ENCODE measurements at places on chromosomes 2 and 18.

DNA sequence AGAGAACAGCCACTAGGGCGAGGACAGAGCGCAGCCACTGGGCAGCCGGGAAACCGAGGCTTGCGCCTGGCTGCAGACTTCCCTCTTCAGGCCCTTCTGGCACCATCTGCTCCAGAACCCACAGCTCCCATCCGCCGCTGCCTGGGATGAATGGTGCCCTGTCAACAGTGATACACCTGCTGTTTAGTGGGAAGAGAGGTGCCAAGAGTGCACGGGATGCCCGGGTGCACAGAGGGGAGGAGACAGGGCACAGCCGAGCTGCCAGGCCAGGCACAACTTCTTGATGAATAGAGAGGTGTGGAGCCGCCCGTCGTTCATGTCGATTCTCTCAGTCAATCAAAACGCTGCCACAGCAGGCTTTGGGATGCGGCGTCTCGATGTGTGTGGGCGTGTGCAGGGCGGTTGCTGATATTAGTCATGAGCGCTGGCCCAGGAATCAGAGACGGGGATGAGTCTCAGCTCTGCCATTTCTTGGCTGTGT lies 39.5 kb downstream of the RRM2 start:
- no peak for DNase-seq

DNA sequence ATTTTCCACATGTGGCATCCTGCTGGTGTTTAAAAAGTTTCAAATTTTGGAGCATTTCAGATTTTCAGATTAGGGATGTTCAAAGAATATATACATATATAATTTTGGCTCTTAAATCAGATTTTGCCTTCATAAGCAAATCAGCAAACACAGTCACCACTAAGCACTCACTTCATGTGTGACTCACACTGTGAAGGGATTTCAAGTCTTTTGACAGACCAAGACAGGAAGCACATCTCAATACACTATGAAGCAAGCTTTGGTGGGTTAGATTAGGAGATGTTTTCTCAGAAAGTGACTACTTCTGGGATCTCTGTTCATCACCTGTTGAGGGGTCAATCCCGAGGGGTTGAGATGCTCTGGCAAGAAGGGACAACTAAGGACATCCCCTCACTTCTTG lies 227.8 kb upstream of the RBBP8 start:
- DNase-seq, result no peak

DNA sequence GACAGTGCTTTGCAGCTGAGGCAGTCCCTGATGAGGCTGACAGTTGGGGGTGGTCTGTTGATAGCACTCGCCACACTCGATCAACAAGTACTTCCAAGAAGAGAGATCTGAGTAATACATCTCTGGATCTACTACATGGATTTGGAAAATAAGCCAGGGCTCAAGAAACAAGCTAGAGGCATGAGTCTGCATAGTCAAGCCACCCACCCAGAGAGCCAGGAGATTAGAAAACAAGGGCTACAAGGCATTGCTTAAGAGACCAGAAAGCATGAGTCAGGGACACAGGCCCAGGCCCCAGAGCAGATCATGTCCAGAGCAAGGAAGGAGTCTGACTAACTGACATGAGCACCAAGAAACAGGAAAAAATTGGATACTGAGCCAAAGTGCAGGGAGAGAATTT lies 196.9 kb upstream of the CWC22 start:
- DNase-seq, result no peak

GRCh38 chr18:36759167-36759776 lies 69.5 kb downstream of the TPGS2 start:
- no peak for DNase-seq

DNA sequence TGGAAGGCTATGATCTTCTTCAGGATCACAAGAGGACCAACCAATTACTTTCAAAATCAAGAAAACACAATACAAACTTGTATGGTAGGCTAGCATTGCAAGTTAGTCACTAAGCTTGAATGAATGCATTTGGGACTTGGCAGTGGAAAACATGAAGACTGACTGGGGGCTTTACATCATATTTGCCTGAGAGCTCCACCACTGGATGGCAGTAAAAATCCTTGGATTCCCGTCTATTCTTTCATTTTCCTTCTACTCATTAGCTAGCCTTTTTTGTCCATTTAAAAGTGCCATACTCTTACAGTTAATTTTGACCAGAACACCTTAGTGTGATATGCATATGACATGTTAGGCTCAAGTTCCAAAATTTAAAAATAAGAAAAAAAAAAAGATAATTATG lies 63.5 kb upstream of the RASGRP3 start:
- DNase-seq, result no peak

DNA sequence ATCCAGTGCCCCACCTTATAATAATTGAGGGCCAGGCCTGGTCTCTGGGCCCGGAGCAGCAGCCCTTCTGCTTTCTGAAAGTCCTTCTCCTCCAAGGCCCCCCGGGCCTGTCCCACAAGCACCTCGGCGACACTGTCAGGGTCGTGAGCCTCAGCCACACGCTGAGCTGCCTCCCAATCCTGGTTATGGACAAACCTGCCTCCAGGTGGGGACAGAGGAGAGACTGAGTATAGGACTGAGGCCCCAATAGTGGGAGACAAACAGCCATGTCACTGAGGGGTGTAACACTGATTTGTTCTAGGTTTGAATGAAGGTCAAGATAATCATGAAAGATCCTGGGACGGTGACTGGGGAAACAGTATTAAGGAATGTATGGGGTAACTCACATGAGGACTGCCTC lies 11.8 kb downstream of the KRTCAP3 start:
- DNase-seq, result no peak

DNA sequence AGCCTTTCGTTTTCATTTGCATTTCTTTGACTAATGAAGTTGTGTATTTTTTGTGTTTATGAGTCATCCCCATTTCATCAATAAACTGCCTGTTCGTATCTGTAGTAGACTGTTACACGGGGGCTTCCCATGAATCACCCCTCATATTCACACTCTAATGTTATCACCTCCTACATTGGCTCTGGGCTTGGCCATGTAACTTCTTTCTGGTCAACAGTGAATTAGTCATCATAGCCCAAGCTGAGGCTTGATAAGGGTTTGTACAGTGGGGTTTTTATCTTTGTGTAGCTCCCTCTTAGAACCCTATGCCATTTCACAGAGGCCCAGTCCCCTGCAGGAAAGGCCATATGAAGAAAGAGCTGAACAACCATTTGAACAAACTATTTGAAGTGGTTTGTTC lies 151.0 kb downstream of the CCBE1 start:
- no peak for DNase-seq

DNA sequence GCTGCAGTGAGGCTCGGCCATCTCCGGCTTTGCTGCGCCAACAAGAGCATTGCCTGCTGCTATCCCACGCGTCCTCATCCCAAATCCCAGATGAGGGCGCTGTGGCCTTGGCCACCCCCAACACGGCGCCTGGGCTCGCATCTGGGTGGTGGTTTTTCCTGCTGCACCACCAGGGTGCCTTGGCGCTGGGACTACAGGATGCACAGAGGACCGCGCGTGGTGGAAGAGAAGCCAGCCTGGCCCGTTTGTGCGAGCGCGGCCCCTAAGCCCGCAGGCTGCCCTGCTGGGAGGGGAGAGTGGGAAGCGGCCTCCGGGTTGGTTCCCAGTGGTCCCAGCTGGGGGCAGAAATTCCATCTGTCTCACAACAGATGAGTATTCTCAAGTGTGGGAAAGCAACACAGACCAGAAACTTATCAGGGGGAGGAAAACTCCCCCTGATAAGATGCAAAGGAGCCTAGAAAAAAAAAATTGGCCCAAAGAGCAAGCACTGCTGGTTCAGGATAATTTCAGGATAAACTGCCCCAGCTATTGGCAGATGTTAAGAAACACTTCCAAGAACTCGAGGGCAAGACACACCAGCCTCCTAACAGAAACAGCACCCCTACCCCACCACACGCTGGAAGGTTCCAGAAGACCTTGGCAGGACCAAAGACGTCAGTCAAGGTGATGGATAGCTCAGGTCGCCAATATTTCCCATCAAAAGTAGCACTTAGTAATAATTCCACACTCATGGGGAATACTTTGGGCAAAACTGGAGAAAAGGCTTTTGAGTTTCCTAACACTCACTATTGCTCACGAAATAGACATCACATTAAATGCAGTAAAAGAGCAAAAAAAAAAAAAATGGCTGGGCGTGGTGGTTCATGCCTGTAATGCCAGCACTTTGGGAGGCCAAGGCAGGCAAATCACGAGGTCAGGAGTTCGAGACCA lies 152.1 kb downstream of the PXDN start:
- no peak for DNase-seq

- DNase-seq, result no peak
These were observed 15.5 kb downstream of the PXDN start for GRCh38 chr2:1728821-1729220.

- no peak for DNase-seq
These were observed 50.6 kb upstream of the FMNL2 start for GRCh38 chr2:152284398-152284797.

GRCh38 chr2:152405206-152406118 lies 70.5 kb downstream of the FMNL2 start:
- DNase-seq, result no peak

- DNase-seq, result no peak
These were observed 362.0 kb downstream of the SOX11 start for GRCh38 chr2:6054161-6054671.

DNA sequence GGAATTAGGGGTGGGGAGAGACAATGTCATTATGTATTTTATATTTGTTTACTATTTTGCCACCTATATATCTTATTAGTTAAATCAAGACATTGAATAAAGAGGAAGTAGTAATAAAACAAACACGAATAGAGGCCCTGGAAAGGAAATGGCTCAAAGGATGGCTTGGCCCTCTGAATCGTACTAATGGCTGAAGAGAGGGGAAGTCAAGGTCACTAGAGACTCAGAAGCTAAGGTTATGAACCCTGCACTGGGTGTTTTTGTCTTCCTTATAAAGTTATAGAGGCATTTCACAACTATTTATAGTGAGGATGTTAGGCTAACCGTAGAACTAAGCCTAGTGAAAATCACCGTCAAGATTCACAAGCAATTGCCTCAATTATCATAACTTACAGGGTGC lies 685.9 kb downstream of the ARHGAP15 start:
- no peak for DNase-seq

GRCh38 chr2:160901613-160902012 lies 258.6 kb upstream of the TANK start:
- DNase-seq, result no peak

DNA sequence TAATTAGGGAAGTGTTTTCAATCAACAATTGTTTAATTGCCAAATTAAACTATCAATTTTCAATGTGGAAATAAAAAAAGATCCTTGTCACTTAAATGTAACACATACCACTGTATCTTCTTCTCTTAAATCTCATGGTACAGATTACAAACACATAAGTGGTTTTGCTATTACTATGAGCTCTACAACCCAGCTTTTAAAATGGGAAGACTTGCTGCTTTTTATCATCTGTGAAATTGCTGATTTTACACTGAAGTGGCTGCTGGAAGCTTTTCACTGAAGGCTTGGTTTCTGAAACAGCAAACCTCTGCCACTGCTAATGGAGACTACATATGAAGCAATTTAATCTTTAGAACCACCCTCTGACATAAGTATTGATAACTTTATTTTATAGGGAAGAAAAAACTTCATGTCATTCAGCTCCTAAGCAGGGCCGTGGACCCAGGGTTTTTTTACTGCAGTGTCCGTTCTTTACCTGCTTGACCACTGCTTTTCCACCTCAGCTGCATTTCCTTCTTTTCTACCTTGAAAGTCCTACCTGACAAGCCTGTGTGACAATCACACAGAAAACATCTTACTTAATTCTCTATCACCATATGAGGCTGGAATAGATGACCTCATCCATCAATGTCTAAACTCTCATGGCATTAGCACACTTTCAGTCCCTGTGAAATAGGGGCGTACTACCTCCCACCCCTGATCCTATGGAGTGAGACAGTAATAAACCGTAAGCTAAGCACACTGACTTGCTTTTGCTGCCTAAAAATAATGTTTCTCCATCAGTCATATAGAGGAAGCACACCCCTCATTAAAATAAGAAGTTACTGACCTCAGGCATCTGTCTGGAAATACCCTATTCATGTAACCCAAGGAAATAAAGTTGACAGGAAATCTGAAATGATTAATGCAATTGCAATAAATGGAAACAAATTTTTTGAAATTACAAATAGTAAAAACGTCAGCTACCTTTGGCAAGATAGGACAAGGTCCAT lies 19.2 kb upstream of the SLC8A1 start:
- no peak for DNase-seq

DNA sequence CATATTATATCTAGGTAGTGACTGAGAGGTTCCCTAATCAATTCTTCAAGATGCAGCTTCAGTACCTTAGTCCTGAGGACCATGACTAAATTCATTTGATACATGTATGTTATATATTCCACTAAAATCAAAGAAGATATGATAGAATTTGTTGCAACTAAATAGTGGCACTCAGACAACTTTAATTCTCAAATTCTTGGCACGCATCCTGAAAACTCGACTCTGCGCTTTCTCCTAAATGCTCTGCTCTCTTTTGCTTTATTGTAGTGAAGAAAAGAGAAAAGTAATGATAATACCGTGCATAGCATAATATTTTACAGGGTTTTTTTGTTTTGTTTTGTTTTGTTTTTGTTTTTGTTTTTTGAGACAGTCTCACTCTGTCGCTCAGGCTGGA lies 475.3 kb downstream of the ARHGAP15 start:
- DNase-seq, result no peak

DNA sequence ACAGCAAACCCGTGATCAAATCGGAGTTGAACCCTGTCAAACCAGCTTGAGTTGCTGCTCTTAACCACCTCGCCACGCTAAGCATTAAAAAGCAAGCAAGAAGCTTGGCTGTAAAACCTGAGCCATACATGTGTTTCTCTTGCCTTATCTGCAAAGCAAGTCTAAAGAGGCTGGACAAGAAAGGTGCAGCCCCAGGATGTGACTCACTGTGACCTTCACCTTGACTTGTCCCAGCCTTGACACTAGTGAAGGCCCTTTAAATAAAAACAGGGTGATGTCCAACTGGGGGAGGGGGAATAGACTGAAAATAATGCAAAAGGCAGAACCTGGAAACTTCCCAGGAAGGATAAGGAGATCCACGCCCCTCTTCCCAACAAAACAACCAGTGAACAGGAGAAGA lies 127.6 kb upstream of the NPAS2 start:
- DNase-seq, result no peak

- DNase-seq, result no peak
These were observed 2.6 kb downstream of the CDH2 start for GRCh38 chr18:28174181-28174905.

- DNase-seq, result no peak
These were observed 6.5 kb downstream of the DIPK1C start for GRCh38 chr18:74450626-74451025.

DNA sequence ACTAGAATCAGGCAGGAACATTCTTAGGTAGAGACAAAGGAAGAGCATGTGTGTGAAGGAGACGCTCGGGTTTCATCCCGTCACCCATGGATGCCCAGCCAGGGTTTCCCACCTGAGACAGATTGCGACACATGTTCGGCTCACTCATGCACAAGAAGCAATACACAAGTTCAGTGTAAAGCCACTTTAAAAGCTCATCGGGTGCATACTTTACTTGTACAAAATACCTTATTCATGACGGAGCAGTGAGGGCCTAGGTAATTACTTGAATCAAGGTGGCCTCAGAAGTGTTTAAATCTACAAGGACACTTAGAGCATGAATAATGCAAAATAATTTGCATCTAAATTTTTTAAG lies 42.0 kb downstream of the ZEB2 start:
- no peak for DNase-seq

GRCh38 chr2:12167525-12168317 lies 421.3 kb downstream of the LPIN1 start:
- no peak for DNase-seq

GRCh38 chr18:59954241-59954640 lies 54.4 kb downstream of the PMAIP1 start:
- no peak for DNase-seq

- DNase-seq, result no peak
These were observed 18.7 kb downstream of the C1D start for GRCh38 chr2:68044099-68044498.

GRCh38 chr2:225502971-225503370 lies 103.5 kb downstream of the NYAP2 start:
- no peak for DNase-seq

Measured in stimulated activated CD8-positive, alpha-beta memory T cell treated with anti-CD3 and anti-CD28 coated beads, Interleukin-15, amount 100 ng/mL, for 48 hours (primary cell).